Neuronal stem cell (in vitro differentiated cells): ENCODE measurements at places on chromosomes 3 and 15.

DNA sequence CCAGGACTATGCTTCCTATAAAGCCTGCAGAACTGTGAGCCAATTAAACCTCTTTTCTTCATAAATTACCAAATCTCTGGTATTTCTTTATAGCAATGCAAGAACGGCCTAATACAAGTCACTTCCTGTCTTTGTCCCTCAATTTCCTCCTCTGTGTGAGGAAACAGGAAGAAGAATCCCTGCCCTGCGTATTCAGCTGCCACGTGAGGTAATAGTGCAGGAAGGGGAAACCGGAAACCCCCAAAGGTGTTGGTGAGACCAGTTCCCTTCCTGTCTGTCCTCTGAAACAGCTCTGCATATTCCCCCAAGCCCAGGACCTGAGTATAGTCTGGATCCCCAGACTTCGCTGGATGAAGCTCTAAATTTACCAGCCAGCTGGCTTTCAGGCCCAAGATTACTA, 18.1 kb upstream of the PTPN23 start:
- no peaks in the 10 kb centered on the region for H3K4me1 ChIP-seq
- no peak for DNase-seq
- H3K36me3 ChIP-seq = no peaks in the 10 kb centered on the region
- H3K4me3 ChIP-seq = no peak overlapping the region
- no peak overlapping the region for H3K27ac ChIP-seq

DNA sequence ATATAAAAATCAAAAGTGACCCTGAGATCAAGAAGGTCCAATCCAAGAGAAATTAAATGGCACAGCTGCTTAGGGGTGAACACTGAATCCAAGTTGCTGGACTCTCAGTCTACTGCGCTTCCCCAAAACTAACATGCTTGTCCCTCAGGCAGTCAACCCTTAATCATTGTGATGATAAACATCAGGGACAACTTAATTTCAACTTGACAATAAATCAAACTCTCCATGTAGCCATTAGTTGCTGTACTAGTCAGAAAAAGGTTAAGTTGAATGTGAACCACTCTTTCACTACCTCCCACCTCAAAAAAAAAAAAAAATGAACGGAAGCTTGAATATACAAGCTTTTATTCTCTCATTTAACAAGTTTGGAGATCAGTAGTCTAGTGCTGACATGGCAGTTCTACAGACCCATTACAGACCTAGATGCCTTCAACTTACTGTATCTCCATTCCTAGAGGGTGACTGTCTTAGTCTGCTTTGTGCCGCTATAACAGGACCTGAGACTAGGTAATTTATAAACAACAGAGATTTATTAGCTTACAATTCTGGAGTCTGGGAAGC, 185.7 kb downstream of the FHIT start:
- H3K27ac ChIP-seq = no peak overlapping the region
- H3K36me3 ChIP-seq = no peaks in the 10 kb centered on the region
- H3K4me1 ChIP-seq = peaks cover 3% of the 10 kb centered on the region

- no peak overlapping the region for H3K27ac ChIP-seq
- H3K4me3 ChIP-seq = no peak overlapping the region
- DNase-seq = no peak
- H3K4me1 ChIP-seq = peaks cover 14% of the 10 kb centered on the region
- no peaks in the 10 kb centered on the region for H3K27me3 ChIP-seq
Measured at GRCh38 chr15:74788683-74789151, 6.8 kb downstream of the CSK start.

DNA sequence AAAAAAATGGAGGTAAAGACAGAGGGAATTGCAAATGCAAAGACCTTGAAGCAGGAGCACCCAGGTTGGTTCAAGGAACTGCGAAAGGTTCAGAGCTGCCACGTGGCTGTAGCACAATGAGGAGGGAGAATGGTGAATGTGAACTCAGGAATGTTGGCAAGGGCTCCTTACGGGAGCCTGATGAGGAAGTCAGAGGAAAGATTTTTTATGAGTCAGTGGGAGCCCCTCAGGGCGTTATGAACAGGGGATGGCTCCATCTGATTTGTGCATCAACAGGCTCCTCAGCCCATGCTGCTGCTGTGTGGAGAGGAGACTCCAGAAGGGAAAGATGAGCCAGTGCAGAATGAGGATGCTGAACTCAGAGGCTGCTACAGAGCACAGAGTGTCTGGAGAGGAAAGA, 194.4 kb downstream of the ARRDC4 start:
- H3K27ac ChIP-seq = no peak overlapping the region
- no peaks in the 10 kb centered on the region for H3K36me3 ChIP-seq
- no peaks in the 10 kb centered on the region for H3K4me1 ChIP-seq
- H3K27me3 ChIP-seq = no peaks in the 10 kb centered on the region
- DNase-seq = no peak

DNA sequence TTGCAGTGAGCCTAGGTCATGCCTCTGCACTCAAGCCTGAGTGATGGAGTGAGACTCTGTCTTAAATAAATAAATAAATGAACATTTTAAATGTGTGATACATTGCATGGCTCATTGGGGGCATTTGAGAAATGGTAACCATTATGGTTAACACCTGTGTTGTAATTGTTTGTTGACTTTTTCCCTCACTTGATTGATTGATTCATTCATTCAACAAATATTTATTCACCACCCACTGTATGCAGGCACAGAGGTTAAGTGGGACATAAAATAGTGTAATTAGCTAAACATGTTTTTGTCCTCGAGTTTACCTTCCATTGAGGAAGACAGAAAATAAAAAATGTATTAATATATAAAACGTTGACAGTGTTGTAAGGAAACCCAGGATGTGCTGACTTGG, 127.1 kb upstream of the ANKRD28 start:
- peaks cover 2% of the 10 kb centered on the region for H3K4me1 ChIP-seq
- H3K4me3 ChIP-seq = no peak overlapping the region
- no peak for DNase-seq
- no peak overlapping the region for H3K27ac ChIP-seq

DNA sequence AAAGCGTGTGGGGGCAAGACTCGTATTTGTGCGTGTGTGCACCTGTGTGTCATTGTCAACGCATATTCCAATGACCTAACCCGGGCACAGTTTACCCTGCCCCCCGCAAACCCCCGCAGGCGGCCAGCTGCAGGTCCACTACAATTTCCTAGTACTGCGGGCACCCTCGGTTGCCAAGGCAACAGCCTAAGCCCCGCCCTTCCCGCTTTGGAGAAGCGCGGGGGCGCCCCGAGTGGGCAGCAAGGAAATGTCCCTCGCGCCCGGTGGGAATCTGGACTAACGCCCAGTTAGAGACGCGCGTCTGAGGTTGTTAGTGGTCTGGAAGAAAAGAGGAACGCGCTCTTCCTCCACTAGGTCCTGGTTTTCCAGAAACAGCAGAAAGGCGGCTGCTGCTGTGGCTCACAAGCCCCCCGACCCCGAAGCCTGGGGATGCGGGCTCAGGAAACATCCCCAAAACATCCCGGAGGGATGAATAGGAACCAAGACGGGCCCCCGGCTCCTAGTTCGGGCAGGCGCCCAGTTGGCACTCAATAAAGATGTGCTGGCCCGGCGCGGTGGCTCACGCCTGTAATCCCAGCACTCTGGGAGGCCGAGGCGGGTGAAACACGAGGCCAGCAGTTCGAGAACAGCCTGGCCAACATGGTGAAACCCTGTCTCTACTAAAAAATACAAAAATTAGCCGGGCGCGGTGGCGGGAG, 1.1 kb downstream of the ABHD14A start:
- peak overlapping the region; percentile 9 for H3K27ac ChIP-seq
- no peak for DNase-seq
- peak overlapping the region; percentile 69 for H3K4me3 ChIP-seq
- no peaks in the 10 kb centered on the region for H3K36me3 ChIP-seq
- H3K4me1 ChIP-seq = peaks cover 21% of the 10 kb centered on the region

DNA sequence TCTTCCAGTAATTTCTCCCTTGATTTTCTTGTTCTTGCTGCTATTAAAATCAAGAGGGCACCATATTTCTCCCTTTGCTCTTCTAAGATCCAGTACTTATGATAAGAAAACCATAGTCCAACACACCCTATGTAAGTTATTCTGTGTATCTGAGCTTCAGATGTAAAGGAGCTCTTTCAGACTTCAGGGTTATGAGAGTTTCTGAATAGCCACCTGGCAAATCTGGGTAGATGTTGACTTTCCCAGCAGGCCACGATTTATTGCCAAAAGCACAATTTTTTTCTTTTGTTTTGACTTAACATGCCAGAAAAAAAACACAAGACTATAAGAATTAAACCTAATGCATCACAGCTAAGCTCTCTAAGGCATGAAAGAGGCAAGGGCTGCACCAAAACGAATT, 1045.0 kb downstream of the FHIT start:
- no peaks in the 10 kb centered on the region for H3K36me3 ChIP-seq
- no peaks in the 10 kb centered on the region for H3K27me3 ChIP-seq
- no peak overlapping the region for H3K27ac ChIP-seq
- DNase-seq = no peak
- H3K4me3 ChIP-seq = no peak overlapping the region
- H3K4me1 ChIP-seq = no peaks in the 10 kb centered on the region

DNA sequence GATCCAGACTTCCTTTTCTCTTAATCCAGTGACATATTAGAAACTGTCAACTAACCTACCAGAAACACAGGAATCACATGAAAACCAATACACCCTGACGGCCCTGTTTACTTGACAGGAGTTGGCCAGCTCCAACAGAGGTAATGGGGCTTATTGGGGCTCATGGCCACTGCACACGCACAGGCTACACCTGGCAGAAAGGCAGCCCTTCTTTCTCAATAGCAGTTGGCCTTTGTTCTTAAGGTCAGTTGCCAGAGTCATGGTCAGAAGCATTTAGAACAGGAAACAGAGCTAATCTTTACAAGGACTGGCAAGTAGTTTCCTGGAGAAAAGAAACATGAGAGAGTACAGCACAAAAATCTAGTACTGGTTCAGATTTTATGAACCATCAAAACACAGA, 181.8 kb downstream of the MAGI1 start:
- H3K4me1 ChIP-seq = no peaks in the 10 kb centered on the region
- no peaks in the 10 kb centered on the region for H3K36me3 ChIP-seq
- H3K4me3 ChIP-seq = no peak overlapping the region
- H3K27ac ChIP-seq = no peak overlapping the region
- H3K27me3 ChIP-seq = no peaks in the 10 kb centered on the region

- H3K36me3 ChIP-seq = no peaks in the 10 kb centered on the region
- peaks cover 6% of the 10 kb centered on the region for H3K4me1 ChIP-seq
- no peak overlapping the region for H3K27ac ChIP-seq
- H3K27me3 ChIP-seq = peaks cover 6% of the 10 kb centered on the region
- no peak for DNase-seq
Measured at GRCh38 chr3:14602006-14602803, 49.4 kb upstream of the CCDC174 start.

GRCh38 chr3:99873269-99874102, 55.8 kb downstream of the CMSS1 start:
- no peaks in the 10 kb centered on the region for H3K27me3 ChIP-seq
- H3K4me3 ChIP-seq = no peak overlapping the region
- no peaks in the 10 kb centered on the region for H3K36me3 ChIP-seq
- peaks cover 5% of the 10 kb centered on the region for H3K4me1 ChIP-seq
- no peak overlapping the region for H3K27ac ChIP-seq

GRCh38 chr15:90211440-90212143, 10.5 kb downstream of the SEMA4B start:
- no peaks in the 10 kb centered on the region for H3K4me1 ChIP-seq
- H3K27me3 ChIP-seq = no peaks in the 10 kb centered on the region
- H3K27ac ChIP-seq = no peak overlapping the region
- H3K4me3 ChIP-seq = no peak overlapping the region

DNA sequence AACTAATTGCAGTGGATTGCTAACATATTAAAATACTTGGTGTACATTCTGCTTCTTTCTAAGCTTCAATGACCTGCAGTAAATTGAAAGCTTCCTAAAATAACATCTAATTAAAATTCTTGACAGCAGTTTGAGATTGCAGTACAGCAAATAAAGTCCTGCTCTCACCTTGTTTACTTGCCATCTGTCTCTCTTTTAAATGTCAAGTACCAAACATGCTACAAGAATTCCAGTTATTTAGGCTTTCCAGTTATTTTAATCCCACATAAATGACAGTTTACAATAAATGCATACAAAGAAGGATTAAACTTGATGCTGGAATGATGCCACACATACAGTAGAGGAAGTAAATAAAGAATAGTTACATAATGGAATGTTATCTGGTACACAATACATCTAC, 33.2 kb downstream of the CBLB start:
- H3K27ac ChIP-seq = no peak overlapping the region
- peaks cover 21% of the 10 kb centered on the region for H3K36me3 ChIP-seq
- H3K4me1 ChIP-seq = peaks cover 3% of the 10 kb centered on the region
- no peak overlapping the region for H3K4me3 ChIP-seq

GRCh38 chr3:66400411-66401156, 100.2 kb downstream of the LRIG1 start:
- peak overlapping the region; percentile 50 for H3K27ac ChIP-seq
- DNase-seq = peak; percentile 18
- H3K36me3 ChIP-seq = peaks cover 74% of the 10 kb centered on the region
- no peaks in the 10 kb centered on the region for H3K27me3 ChIP-seq
- peaks cover 29% of the 10 kb centered on the region for H3K4me1 ChIP-seq
